GM19239 (cell line): ENCODE measurements at places on chromosomes 7 and 10.

DNA sequence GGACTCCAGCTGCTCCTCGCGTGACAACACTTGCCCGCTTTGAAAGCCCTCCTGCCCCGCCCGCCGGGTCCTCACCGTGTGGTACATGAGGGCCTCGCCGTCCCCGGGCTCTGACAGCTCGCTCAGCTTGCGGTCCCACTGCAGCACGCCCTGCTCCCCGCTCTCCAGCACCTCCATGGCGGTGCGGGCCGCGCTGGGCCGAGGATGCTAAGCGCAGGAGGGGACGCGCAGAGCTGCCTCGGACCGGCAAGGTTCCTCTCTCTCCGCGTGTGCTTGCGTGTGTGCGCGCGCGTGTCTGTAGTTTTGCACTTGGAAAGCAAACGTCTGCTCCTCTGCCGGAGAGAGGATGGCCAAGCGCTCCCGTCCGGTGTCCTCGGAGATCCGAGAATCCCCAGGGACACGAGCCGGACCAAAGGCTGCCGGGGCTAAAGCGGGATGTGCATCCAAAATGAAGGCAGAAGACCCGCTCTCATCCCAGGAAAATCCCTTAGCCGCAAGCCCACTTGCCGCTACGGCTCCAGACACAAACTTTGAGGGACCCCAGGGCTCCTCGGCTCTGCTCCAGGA lies at the start of gene CREB3L2:
Gene CREB3L2 (minus strand): TSS at position 558 of the 567 bp plus-strand sequence. CDS start 381 bp downstream, at position 177.
- DNase-seq, result no peak

GRCh38 chr7:98996150-98996552 lies 117.8 kb downstream of the TRRAP start:
- DNase-seq, result no peak

DNA sequence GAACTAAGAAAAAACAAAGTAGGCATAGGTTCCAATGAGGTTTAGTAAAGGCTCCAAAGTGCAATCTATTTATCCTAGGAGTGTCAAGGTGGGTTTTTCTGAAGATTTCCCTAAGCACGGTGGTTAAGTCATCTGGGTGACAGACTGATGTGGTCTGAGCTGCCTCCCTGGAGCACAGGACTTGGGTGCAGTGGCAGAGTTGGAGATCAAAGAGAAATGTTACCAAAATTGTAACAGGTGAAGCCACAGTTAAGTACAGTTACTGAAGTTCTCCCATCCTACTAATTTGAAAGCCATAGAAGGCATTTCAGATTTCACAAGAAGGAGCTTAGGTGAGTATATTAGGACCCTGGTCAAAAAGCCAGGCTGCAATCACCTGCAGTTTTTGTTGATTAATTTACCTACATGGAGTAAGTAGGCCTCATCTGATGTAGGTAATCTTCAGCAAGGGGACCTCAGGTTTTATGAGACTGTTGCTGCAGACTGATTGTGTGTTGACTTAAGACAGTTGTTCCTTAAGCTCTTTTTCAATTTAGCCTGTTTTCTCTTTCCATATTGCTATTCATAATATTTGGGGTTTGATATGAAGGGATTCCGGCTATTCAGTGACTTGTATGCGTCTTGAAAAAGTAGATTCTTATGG lies 3.0 kb downstream of the DLX6 start:
- no peak for DNase-seq

- no peak for DNase-seq
Measured at GRCh38 chr7:131057015-131057793, 270.5 kb upstream of the MKLN1 start.

DNA sequence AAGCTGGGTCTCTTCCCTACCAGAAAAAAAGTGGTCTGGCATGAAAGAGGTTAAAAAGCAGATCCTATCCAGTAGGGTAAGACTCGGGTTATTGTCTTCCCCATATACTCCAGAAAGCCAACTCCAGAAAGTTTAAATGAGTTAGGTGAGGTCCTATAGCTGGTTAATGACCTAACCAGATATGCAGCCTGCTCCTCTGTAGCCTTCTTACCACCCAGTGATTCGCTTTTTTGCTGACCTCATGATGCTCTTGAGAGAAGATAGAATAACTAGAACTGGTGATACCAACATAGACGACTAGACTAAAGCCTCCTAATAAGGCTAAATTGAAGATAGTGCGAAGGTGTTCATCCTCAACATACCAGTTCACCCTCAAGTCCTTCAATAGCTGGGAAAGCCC lies 675 bp upstream of the GIMAP1 start:
- no peak for DNase-seq

DNA sequence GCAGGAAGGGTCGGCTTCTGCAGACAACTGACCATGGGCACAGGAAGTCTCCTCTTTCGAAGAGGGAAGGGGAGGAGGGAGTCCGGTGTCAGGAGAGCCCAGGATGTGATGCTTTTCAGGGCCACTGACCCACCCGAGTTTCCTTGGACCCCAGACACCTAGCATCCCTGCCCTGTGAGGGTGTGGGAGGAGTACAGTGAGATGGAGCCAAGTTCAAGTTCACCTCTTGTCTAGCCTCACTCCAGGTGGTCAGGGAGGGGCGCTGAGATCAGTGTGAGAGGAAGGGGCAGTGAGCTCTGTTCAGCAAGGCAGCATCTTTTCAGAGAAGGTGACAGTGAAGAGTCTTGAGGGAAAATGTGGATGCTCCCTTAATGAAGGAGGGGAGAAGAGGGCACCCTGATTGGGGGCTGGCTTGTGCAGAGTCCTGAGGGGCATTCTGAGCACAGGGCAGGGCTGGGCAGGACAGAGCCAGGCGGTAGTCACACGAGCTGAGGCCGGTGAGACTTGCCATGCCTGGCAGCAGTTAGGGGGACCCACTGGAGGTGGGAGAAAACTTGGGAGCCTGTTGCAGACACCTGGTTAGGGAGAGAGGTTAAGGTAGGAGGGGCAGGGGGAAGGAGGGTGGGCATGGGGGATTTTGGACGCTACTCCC lies 49.7 kb downstream of the ADCY1 start:
- DNase-seq, result no peak
